ENCODE measurements at places on chromosomes 3 and 15. TPM values are rescaled to one million over a fixed set of nuclear protein-coding genes. Genes with fewer than 3 reads are reported as not detected.

The SAMD7 gene
- not detected for polyA plus RNA-seq

The SH3BP5 gene
- polyA plus RNA-seq: 12.5 TPM

The CIP2A gene
- 1.8 TPM for polyA plus RNA-seq

The ADAMTS9 gene
- 6.7 TPM for polyA plus RNA-seq

The EPHA3 gene
- 0.37 TPM for polyA plus RNA-seq

The NEDD4 gene
- 4.9 TPM for polyA plus RNA-seq

The LRRC34 gene
- polyA plus RNA-seq: 0.88 TPM

The SKIL gene
- polyA plus RNA-seq: 12.8 TPM

The CPN2 gene
- polyA plus RNA-seq: not detected

The NR1I2 gene
- polyA plus RNA-seq: not detected

The PRR23B gene
- not detected for polyA plus RNA-seq

The UBE2E2 gene
- 17.5 TPM for polyA plus RNA-seq
